ENCODE measurements at places on chromosomes 7 and 10. TPM values are rescaled to one million over a fixed set of nuclear protein-coding genes. Genes with fewer than 3 reads are reported as not detected.

GOLGA7B gene
- 0.98 TPM for total RNA-seq

SFTPD gene
- 780 TPM for total RNA-seq

CUZD1 gene
- 0.78 TPM for total RNA-seq

EVX1 gene
- total RNA-seq = not detected

CRTAC1 gene
- 128 TPM for total RNA-seq

SCRN1 gene
- total RNA-seq = 36.1 TPM

FGL2 gene
- 32.1 TPM for total RNA-seq

CPN1 gene
- not detected for total RNA-seq

DNA sequence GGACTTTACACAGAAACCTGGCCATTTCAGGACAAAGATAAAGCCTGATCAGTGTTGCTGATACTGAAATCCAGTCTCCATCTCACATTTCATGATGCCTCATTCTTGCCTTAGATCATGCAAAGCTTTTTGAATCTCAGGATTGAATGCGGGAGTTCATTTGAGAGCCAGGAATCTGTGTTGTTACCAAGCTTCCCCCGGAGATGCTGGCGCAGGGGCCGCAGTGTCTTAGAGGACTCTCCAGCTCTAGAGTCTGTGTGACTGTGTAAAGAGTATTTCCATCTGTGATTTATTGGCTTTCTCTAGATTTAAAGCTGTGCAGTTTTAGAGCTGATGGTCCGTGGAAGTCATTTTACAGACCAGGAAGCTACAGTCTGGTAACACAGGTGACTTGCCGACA, 32.0 kb downstream of the LMTK2 start:
- no peak for DNase-seq
- H3K4me3 ChIP-seq = no peak overlapping the region
- peaks cover 41% of the 10 kb centered on the region for H3K36me3 ChIP-seq
- H3K27ac ChIP-seq = no peak overlapping the region
- no peaks in the 10 kb centered on the region for H3K27me3 ChIP-seq

GRCh38 chr7:128215739-128216138, 25.3 kb upstream of the LEP start:
- H3K27ac ChIP-seq = no peak overlapping the region
- no peak for DNase-seq
- H3K4me3 ChIP-seq = no peak overlapping the region
- H3K27me3 ChIP-seq = peaks cover under 1% of the 10 kb centered on the region

DNA sequence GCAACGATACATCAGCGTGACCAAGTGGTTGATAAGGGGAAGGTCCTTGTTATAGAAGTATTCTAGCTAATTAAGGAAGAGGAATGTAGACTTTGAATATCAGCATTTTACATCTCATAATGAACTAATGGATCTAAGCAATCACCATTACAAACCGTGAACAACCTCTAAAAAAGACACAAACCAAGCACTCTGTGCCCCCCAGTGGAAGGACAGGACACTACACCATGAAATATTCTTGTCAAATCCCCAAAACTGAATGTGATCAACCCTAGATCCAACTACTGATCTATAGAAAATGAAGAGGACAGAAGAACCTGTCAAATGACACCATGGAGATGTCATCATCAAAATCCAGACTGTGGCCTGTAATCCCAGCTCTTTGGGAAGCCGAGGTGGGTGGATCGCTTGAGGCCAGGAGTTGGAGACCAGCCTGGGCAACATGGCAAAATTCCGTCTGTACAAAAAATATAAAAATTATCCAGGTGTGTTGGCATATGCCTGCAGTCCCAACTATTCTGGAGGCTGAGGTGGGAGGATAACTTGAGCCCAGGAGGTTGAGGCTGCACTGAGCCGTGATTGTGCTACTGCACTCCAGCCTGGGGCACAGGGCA, 111.3 kb upstream of the CARD11 start:
- peaks cover 6% of the 10 kb centered on the region for H3K27me3 ChIP-seq
- no peaks in the 10 kb centered on the region for H3K36me3 ChIP-seq
- H3K4me3 ChIP-seq = no peak overlapping the region

GRCh38 chr10:84493951-84494848, 165.8 kb downstream of the CCSER2 start:
- no peak overlapping the region for H3K4me3 ChIP-seq
- no peak overlapping the region for H3K27ac ChIP-seq
- no peaks in the 10 kb centered on the region for H3K36me3 ChIP-seq
- no peak for DNase-seq

DNA sequence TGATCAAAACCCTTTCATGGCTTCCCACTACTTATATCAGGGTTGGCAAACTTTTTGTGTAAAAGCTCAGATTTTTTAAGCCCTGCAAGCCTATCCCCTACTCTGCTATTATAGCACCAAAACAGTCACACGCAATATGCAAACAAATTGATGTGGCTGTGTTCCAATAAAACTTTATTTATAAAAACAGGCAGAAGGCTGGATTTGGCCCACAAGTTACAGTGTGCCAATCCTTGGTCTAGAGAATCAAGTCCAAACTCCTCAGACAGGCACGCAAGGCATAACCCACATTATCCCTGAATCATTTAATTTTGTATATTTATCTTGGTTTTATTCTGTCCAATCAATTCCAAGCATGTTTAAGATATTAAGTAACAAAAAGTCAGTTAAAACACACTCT, 71.9 kb downstream of the SGMS1 start:
- no peaks in the 10 kb centered on the region for H3K27me3 ChIP-seq
- H3K4me3 ChIP-seq = no peak overlapping the region
- H3K27ac ChIP-seq = peak overlapping the region; percentile 25
- H3K36me3 ChIP-seq = no peaks in the 10 kb centered on the region

DNA sequence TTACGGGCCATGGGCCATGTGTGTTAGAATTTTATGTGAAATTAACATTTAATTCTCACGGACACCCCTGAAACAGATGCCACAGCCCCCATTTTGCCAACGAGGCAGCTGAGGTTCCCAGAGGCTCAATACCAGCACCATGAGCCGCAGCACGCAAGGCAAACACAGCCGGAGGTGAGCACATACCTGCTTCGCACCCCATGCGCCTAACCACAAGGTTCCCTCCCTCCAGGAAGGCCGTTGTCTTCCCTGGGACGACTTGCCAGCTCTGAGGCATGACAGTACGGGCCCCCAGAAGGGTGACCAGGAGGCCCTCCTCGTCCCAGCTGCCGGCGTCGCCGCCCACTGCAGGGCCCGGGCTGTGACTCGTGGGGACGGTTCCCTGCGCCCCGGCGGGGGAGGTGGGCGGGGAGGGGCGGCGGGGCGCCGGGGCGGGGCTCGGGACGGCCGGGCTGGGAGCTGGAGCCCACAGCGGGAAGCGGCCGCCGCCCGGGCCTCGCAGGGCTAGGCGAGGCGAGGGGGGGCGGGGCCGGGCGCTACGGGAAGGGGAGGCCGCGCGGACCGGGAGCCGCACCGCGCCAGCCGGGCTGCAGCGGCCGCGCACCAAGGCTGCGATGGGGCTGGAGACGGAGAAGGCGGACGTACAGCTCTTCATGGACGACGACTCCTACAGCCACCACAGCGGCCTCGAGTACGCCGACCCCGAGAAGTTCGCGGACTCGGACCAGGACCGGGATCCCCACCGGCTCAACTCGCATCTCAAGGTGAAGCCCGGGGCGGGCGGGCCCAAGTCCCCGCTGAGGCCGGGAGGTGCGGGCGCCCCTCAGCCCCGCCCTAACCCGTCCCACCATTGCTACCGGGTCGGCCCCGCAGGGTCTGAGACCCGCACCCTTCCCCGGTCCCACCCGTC, at the start of gene CAV2:
TSS of gene CAV2 (plus strand) at position 571 of the 910 bp plus-strand sequence. CDS start at position 615, 44 bp downstream.
- DNase-seq = peak; percentile 91
- no peaks in the 10 kb centered on the region for H3K27me3 ChIP-seq
- no peaks in the 10 kb centered on the region for H3K36me3 ChIP-seq
- peak within 1 kb of the TSS; percentile 94 for H3K27ac ChIP-seq
- H3K4me3 ChIP-seq = peak within 1 kb of the TSS; percentile 77

DNA sequence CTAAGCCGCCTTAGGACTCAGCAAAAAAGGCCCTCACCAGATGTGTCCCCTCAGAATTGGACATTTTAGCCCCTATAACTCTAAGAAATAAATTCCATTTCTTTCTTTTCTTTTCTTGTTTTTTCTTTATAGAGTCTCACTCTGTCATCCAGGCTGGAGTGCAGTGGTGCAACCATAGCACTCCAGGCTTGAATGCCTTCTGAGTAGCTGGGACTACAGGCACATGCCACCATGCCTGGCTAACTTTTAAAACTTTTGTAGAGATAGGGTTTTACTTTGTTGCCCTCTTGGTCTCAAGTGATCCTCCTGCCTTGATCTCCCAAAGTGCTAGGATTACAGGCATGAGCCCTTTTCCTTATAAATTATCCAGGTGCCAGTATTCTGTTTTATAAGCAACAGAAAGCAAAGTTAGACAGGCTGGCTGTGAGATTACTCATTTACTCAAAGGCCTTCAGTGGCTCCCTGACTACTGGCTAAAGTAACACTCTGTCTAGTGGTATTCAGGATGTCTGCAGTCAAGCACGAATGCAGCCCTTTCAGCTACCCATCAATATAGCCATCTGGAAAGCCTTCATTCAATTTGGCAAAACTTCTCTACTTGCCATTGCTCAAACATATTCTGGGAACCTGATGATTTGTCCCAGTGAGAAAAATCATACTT, 128.6 kb downstream of the ICA1 start:
- H3K4me1 ChIP-seq = no peaks in the 10 kb centered on the region
- DNase-seq = no peak
- H3K4me3 ChIP-seq = no peak overlapping the region
- H3K27me3 ChIP-seq = no peaks in the 10 kb centered on the region
- no peaks in the 10 kb centered on the region for H3K36me3 ChIP-seq

DNA sequence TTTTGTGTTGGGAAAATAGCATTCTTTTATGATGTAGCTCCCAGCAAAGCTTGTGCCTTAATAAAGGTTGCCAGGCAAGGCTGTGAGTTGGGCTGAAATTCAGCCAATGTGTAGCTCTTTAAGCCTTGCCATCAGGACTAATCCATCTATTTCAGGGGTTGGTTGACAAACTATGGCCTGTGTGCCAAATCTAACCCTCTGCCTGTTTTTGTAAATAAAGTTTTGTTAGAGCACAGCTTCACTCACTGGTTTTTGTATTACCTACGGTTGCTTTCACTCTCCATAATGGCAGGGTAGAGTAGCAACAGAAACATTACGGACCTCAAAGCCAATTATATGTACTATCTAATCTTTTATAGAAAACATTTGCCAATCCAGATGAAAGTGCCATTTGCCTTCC, 638.1 kb upstream of the POT1 start:
- H3K27me3 ChIP-seq = no peaks in the 10 kb centered on the region
- H3K27ac ChIP-seq = no peak overlapping the region
- DNase-seq = no peak
- H3K4me3 ChIP-seq = no peak overlapping the region
- H3K36me3 ChIP-seq = no peaks in the 10 kb centered on the region

GRCh38 chr10:644943-645334, 44.5 kb downstream of the DIP2C start:
- H3K27ac ChIP-seq = no peak overlapping the region
- H3K27me3 ChIP-seq = no peaks in the 10 kb centered on the region
- H3K36me3 ChIP-seq = no peaks in the 10 kb centered on the region
- no peak overlapping the region for H3K4me3 ChIP-seq

GRCh38 chr10:117884592-117884991, 162.1 kb downstream of the RAB11FIP2 start:
- no peaks in the 10 kb centered on the region for H3K36me3 ChIP-seq
- no peaks in the 10 kb centered on the region for H3K27me3 ChIP-seq
- no peak for DNase-seq
- no peaks in the 10 kb centered on the region for H3K4me1 ChIP-seq

GRCh38 chr7:138545123-138545522, 85.1 kb downstream of the TRIM24 start:
- no peaks in the 10 kb centered on the region for H3K4me1 ChIP-seq
- H3K36me3 ChIP-seq = peaks cover 10% of the 10 kb centered on the region
- DNase-seq = no peak
- H3K4me3 ChIP-seq = no peak overlapping the region
- no peak overlapping the region for H3K27ac ChIP-seq
- no peaks in the 10 kb centered on the region for H3K27me3 ChIP-seq

DNA sequence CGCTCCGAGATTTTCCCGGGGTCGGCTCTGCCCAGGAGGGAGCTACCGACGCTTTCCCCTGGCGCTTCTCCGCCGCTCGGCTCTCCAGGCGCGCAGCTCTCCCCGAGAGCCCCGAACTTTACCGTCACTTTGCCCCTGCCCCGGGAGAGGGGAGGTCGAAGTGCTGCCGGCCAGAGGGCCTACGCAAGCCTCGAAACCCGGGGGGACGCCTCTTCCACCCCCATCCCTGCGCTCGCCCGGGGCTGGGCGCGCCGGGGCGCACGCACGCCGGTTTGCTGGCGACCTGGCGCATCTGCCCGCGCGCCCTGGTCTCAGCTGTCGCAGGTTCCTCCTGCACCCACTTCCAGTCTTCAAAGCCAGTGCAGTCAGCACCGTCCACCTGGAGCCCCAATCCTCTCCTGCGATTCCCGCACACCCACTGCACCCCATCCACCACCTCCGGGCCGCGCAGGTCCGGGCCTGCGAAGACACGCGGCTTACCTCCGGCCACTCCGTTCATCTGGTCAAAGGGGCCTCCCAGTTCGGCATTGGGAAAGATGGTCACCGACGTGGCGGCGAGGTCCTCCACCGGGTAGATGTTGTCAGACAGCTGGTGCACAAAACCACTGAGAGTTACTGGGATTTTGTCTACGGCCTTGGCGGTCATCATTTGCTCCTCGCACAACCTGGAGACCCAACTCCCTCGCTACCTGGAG, 638 bp downstream of the EGR2 start:
- peak overlapping the region; percentile 88 for H3K4me3 ChIP-seq
- peaks cover 21% of the 10 kb centered on the region for H3K27me3 ChIP-seq
- H3K27ac ChIP-seq = peak overlapping the region; percentile 86
- no peaks in the 10 kb centered on the region for H3K36me3 ChIP-seq
- H3K4me1 ChIP-seq = peaks cover 28% of the 10 kb centered on the region

DNA sequence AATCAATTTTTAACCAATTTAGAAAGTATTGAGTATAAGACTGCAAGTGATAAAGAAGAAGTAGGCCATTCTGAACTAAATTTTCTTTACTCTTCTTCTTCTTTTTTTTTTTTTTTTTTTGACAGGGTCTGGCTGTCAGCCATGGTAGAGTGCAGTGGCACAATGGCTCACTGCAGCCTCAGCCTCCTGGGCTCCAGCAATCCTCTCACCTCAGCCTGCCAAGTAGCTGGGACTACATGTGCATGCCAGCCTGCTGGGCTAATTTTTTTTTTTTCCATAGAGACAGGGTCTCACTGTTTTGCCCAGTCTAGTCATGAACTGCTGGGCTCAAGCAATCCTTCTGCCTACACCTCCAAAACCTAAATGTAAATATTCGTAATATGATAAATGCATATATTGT, 63.2 kb downstream of the DGKB start:
- no peaks in the 10 kb centered on the region for H3K36me3 ChIP-seq
- no peaks in the 10 kb centered on the region for H3K27me3 ChIP-seq
- no peaks in the 10 kb centered on the region for H3K4me1 ChIP-seq
- no peak overlapping the region for H3K27ac ChIP-seq
- no peak for DNase-seq
- H3K4me3 ChIP-seq = no peak overlapping the region

DNA sequence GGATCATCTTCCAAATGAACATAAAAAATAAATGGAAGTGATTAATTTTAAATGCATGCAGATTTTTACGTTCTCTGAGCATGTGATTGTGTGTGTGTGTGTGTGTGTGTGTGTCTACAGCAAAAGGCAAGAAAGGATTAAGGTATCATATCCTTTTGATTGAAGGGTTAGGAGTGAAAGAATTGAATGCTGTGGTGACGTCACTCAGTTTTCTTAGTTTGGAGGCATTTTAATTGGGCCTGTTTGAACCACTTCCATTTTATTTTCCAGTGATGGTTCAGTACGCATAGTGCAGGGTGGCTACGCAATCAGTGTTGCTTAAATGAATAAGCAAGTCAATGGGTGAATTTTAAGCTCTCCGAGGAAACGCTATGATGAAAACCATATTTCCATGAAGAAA, 31.3 kb downstream of the TACC2 start:
- no peaks in the 10 kb centered on the region for H3K36me3 ChIP-seq
- H3K27me3 ChIP-seq = no peaks in the 10 kb centered on the region
- H3K4me3 ChIP-seq = no peak overlapping the region
- H3K27ac ChIP-seq = peak overlapping the region; percentile 59

Measured in upper lobe of right lung (tissue), 1 donor.